ENCODE measurements at places on chromosomes 11 and 22.
A peak's percentile ranks its signal among the peaks of the same experiment; 100 is the strongest.

DNA sequence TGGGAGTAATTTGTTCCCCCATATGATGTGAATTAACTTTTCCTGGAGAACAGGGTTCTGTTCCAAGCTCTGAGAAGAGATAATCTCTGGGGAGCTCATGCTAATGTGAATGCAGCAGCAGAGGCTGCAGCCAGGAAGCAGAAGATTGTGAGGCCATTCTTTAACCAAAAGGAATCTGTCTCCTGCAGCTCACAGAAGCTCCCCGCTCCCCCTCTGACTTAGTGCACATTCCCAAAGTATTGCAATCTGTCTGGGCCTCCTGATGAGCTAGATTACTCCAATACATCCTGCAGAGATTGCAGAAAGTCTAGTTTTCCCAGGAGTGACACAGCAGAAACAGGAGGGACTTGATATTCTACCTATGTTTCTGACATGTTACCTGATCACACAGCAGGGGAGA lies 420.6 kb upstream of the FAT3 start:
- no peak overlapping the region for H3K4me3 ChIP-seq
- no peaks in the 10 kb centered on the region for H3K27me3 ChIP-seq
- H3K4me1 ChIP-seq: no peaks in the 10 kb centered on the region
- H3K36me3 ChIP-seq: no peaks in the 10 kb centered on the region
- no peak for DNase-seq

GRCh38 chr22:23121424-23121823 lies 20.4 kb downstream of the RSPH14 start:
- no peaks in the 10 kb centered on the region for H3K36me3 ChIP-seq
- no peak for DNase-seq
- H3K27me3 ChIP-seq: no peaks in the 10 kb centered on the region
- H3K4me3 ChIP-seq: no peak overlapping the region
- H3K27ac ChIP-seq: no peak overlapping the region

- no peak overlapping the region for H3K4me3 ChIP-seq
- no peaks in the 10 kb centered on the region for H3K4me1 ChIP-seq
- DNase-seq: no peak
- H3K36me3 ChIP-seq: no peaks in the 10 kb centered on the region
These were observed 236.8 kb upstream of the NCAM1 start for GRCh38 chr11:112724496-112724790.

GRCh38 chr11:113288286-113288863 lies 26.0 kb upstream of the TTC12 start:
- H3K4me3 ChIP-seq: no peak overlapping the region
- no peak overlapping the region for H3K27ac ChIP-seq
- no peak for DNase-seq
- H3K36me3 ChIP-seq: no peaks in the 10 kb centered on the region
- no peaks in the 10 kb centered on the region for H3K27me3 ChIP-seq

DNA sequence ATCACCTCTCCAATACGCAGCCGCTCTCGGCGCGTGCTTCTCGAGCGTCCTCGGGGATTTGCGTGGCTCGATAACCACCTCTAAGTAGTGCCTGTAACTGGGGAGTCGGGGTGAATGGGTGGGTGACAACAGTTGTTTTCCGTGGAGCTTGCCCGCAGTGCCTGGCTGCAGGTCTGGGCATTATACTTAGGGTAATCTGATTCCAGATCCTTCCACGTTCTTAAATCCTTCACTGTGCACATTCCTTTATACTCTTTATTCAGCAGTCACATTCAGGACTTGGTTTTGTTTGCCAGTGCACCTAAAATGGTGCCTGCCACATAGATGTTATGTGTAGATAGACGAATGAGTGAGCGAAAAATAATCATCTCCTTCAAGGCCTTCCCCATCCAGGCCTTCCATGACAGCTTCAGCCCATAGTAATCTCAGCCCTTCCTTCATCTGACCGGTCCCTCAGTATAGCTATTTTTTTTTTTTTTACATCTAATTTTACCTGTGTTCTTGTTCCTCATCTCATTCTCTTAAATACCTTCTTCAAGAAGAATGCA lies 602 bp downstream of the NAT10 start:
- peak; percentile 79 for DNase-seq
- peaks cover 43% of the 10 kb centered on the region for H3K36me3 ChIP-seq
- peak overlapping the region; percentile 50 for H3K27ac ChIP-seq
- H3K27me3 ChIP-seq: no peaks in the 10 kb centered on the region
- H3K4me3 ChIP-seq: peak overlapping the region; percentile 89
- H3K4me1 ChIP-seq: peaks cover 54% of the 10 kb centered on the region

DNA sequence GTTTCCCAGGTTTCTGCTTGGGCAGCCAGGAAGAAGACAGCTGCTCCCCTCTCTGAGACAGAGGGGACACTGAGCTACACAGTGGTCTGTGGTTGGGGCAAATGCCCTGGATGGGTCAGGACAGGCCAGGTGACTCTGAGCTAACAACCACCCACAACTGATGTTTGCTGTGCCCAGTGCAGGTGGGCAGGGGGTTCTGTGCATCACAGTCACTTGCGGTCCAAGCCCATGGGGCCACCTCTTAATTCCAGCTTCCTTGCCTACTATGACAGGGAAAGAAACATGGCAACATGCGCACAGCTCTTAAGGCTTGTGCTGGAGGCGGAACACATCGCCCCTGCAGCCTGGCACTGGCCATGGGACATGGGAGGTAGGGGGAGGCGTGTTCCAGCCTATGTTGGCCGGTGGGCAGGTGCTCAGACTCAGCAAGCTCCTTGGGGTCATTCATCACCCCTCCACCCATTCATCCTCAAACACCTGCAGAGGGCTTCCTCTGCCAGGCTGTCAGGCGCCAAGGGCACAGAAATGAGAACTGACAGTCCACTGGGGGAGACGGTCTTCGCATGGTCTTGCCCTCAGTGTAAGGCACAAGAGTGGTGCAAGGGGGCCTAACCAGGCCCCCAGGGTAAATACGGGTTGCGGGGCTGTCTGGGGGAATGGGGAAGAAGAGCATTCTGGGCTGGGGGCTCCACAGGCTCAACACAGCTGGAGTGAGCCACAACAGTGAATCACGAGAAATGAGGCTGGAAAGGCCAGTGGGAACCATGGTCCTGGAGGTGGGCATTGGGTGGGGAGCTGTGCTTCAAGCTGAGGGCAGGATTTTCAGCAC lies 55.6 kb downstream of the ARFGAP3 start:
- DNase-seq: no peak
- H3K27me3 ChIP-seq: no peaks in the 10 kb centered on the region
- no peaks in the 10 kb centered on the region for H3K36me3 ChIP-seq

DNA sequence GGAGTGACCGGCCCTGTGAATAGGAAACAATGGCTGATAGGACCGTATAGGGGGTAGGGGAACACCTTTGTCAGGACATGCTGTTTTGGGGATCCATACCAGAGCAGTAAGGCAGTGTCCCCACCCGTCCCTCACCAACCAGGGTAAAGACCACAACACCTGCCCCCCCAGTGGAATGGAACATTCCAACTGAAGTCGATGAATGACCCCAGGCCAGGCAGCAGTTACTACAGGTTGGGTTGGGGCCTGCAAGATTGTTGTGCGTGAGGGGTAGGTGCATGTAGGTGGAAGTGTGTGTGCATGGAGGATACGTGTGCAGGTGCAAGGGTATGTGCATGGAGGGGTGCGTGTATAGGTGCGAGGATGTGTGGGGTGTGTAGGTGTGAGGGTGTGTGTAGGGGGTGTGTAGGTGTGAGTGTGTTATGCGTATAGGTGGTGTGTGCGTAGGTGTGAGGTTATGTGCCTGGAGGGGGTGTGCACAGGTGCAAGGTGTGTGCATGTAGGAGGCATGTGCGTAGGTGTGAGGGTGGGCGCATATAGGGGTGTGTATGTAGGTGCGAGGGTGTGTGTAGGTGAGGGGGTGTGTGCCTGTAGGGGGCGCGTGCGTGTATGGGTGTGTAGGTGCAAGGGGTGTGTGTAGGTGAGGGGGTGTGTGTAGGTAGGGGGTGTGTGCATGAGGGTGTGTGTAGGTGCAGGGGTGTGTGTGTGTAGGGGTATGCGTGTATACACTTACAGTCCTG lies 32.9 kb downstream of the PISD start:
- DNase-seq: no peak
- peaks cover 39% of the 10 kb centered on the region for H3K4me1 ChIP-seq
- no peaks in the 10 kb centered on the region for H3K27me3 ChIP-seq
- 0 out of 2 replicates have a peak overlapping the region, but pooled peaks have one; percentile 92 for H3K4me3 ChIP-seq

GRCh38 chr11:35357923-35358322 lies 61.4 kb downstream of the SLC1A2 start:
- no peak for DNase-seq
- no peaks in the 10 kb centered on the region for H3K27me3 ChIP-seq
- no peaks in the 10 kb centered on the region for H3K36me3 ChIP-seq
- no peak overlapping the region for H3K4me3 ChIP-seq

- H3K4me1 ChIP-seq: peaks cover 87% of the 10 kb centered on the region
- no peaks in the 10 kb centered on the region for H3K27me3 ChIP-seq
- no peaks in the 10 kb centered on the region for H3K36me3 ChIP-seq
- no peak overlapping the region for H3K4me3 ChIP-seq
These were observed 93.6 kb downstream of the FEZ1 start for GRCh38 chr11:125402435-125402834.

DNA sequence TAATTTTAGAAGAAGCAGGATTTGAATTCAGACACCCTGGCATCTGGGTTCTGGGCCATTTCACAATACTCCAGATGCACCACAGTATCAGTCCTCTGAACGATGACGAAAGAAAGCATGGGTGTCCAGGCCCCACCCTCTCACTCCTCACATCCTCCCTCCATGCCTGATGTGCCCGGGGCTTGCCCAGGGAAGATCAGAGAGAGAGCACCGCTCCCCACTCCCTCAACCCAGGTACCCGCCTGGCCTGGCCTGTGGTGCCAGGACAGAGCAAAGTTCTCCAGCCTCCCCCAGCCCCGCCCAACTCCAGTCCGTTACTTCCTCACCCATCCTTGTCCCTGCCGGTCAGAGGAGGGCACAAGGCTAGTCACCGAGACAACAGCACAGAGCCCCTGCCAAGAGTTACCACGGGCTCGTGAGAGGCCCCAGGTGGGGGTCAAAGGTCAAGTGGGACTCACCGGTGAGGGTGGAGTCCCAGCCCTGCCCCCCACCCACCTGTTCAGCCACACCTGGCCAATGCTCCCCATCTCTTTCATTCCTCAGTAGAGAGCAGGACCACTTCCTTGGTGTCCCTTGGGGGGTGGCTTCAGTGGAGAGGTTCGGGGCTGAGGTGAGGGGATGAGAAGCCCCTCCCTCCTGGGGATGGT lies 8.1 kb downstream of the BCL9L start:
- H3K27ac ChIP-seq: no peak overlapping the region
- peaks cover 33% of the 10 kb centered on the region for H3K4me1 ChIP-seq
- no peak overlapping the region for H3K4me3 ChIP-seq
- no peaks in the 10 kb centered on the region for H3K27me3 ChIP-seq

DNA sequence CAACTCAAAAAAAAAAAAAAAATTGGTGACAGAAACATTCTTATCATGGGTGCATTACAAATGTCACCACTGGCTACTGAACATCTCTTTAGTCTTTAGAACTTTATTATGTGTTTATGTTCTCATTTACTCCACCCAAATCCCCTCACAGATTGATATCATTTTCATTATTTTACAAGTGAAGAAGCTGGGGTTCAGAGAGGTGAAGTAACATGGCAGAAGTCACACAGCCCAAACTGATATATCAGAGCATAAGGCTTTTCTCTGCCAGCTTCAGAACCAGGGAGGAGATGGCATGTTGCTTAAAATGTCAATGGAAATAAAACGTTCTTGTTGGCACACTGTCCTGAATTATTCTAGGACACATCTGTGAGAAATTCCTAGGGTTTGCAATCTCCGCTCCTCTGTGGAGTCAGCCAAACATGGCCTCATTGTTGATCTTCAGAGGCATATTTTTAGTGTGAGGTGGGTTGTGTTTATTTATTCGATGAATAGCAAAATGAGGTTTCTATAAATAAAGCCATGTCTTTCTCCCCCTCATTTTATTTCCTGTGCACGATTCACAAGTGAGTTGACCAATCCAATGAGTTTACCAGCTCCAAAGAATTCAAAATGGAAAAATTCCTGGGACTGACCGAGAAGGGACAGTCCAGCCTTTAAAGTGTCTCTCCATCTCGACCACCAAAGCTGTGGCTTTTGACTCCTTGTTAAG lies 72.9 kb upstream of the ANO1 start:
- H3K4me3 ChIP-seq: no peak overlapping the region
- H3K4me1 ChIP-seq: no peaks in the 10 kb centered on the region
- no peak for DNase-seq
- no peak overlapping the region for H3K27ac ChIP-seq
- H3K27me3 ChIP-seq: no peaks in the 10 kb centered on the region
- no peaks in the 10 kb centered on the region for H3K36me3 ChIP-seq

DNA sequence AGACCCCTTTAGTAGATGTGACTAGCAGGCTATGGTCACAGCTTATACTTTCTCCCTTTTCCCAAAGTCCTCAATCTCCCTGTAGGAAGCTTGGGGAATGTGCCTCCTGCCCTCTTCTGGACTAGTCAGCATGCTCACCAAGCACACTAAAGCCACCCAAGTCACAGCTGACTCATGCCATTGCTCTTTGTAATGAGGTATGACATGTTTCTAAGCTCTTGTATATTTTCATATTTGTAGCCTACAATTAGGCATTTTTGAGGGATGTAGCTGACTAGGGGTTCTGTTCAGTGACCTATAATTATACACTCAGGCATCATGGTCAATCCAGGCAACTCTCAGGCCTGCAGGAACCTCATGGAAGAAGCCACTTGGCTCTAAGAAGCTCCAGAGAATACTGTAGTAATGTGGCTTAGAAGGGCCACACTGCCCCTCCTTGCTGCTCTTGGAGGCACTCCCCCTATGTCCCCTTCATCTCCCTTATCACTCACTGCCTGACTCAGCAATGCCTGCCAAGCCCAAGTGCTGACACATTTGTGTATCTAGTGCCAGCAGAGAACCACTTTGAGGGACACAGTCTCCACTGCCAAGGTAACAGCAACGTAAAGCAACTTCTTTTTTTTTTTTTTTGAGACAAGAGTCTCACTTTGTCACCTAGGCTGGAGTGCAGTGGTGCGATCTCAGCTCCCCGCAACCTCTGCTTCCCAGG lies 86.2 kb downstream of the RPL27A start:
- no peak overlapping the region for H3K27ac ChIP-seq
- no peaks in the 10 kb centered on the region for H3K27me3 ChIP-seq
- no peak overlapping the region for H3K4me3 ChIP-seq
- no peaks in the 10 kb centered on the region for H3K4me1 ChIP-seq
- DNase-seq: no peak
- no peaks in the 10 kb centered on the region for H3K36me3 ChIP-seq

- no peaks in the 10 kb centered on the region for H3K27me3 ChIP-seq
- peaks cover 12% of the 10 kb centered on the region for H3K36me3 ChIP-seq
- peaks cover 22% of the 10 kb centered on the region for H3K4me1 ChIP-seq
- H3K4me3 ChIP-seq: no peak overlapping the region
- DNase-seq: no peak
These were observed 13.9 kb downstream of the ACP2 start for GRCh38 chr11:47234669-47235100.

- no peaks in the 10 kb centered on the region for H3K36me3 ChIP-seq
- H3K4me1 ChIP-seq: no peaks in the 10 kb centered on the region
- no peak overlapping the region for H3K27ac ChIP-seq
- no peak overlapping the region for H3K4me3 ChIP-seq
These were observed 32.3 kb downstream of the MUC5B start for GRCh38 chr11:1255151-1255550.

GRCh38 chr22:32562401-32562800 lies 87.8 kb downstream of the FBXO7 start:
- H3K36me3 ChIP-seq: no peaks in the 10 kb centered on the region
- H3K27ac ChIP-seq: no peak overlapping the region
- no peaks in the 10 kb centered on the region for H3K27me3 ChIP-seq

GRCh38 chr22:26656891-26657851 lies at the start of gene MIAT:
MIAT (plus strand) TSS chr22:26657588.
- no peak within 1 kb of the TSS for H3K27ac ChIP-seq
- H3K36me3 ChIP-seq: no peaks in the 10 kb centered on the region

All from Karpas-422 (cell line).